ENCODE measurements at places on chromosomes 4 and X.

GRCh38 chr4:71187404-71188155 lies 151.2 kb upstream of the SLC4A4 start:
- peak; percentile 25 for DNase-seq

DNA sequence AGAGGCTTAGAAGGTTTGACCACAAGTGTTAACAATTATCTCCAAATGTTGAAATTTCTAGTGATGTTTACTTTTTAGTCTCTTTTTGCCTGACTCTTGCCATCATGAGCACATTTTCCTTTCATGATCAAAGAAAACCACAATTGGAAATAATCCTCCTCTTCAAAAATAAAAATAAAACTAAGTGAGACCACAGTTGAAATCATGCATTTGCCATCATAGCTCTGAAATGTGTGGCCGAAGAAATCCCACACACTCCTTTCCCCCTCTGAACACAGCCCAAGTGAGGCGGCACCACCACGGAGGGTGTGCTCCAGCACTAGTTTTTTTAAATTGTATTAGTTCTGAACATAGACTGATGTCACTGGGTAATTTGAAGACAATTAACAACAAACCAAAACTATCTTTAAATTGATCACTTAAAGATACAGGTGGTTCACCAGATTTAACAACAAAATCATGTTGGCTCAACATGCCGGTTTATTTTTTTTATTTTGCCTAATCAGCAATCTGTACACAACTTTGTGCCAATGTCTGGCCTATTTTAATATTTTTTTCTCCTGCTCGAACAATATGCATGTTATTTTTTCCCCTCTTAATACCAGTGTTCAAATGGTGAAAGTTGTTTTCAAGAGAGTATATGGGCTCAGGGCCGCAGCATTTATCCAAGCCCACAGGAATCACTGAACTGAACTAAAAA lies 17.6 kb downstream of the APBB2 start:
- DNase-seq, result no peak

GRCh38 chr4:185534866-185535611 lies at the start of gene PDLIM3:
Gene PDLIM3 (minus strand): TSS chr4:185535507. CDS start chr4:185535434, 73 bp downstream.
- DNase-seq, result peak; percentile 61

- no peak for DNase-seq
These were observed 28.6 kb downstream of the STAP1 start for GRCh38 chr4:67587156-67587555.

DNA sequence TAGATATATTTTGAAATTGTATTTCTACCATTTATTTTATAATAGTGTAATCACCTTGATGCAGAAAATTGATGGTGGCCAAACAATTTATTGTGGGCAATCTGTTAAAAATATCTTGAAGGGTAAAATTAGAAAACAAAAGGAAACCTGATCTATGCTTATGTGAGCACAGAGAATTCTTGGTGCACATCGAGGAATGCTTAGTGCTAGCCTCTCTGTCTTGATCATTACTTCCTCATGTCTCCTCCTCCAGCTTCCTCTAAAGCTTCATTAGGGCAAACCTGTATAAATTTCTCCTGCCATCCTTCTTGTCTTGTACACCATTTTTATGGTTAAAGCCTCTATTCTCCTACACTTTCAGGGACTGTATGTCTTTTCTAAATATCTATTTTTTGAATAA lies 725.8 kb downstream of the RAPGEF2 start:
- DNase-seq, result no peak

DNA sequence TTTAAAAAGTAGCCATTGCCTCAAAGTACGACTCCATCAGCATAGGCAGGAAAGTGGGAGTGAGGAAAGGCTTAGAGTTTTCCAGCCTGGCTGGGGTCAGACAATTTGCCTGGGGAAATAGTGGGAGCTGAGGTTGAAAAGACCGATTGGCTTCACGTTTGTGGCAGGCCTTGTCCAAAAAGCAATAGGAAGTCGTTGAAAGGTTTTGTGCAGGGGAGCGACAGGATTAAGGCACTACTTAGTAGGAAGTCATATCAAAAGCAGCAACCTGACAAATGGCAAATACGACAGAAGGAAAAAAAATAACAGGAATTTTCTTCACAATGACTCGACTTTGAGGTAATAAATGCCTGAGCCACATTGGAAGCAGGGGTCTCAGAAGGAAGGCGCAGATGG lies 691 bp upstream of the EREG start:
- no peak for DNase-seq

DNA sequence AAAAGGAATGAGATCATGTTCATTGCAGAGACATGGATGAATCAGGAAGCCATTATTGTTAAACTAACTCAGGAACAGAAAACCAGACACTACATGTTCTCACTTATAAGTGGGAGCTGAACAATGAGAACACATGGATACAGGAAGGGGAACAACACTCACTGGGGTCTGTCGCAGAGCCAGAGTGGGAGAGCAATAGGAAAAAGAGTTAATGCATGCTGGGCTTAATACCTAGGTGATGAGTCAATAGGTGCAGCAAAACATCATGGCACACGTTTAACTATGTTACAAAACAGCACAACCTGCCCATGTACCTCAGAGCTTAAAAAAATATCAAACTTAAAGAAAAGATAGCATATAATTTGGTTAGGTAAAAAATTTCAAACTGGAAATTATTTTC lies 281.4 kb downstream of the PABPC4L start:
- no peak for DNase-seq

GRCh38 chr4:65624651-65625050 lies 45.6 kb downstream of the EPHA5 start:
- DNase-seq, result no peak

- no peak for DNase-seq
These were observed 119.6 kb downstream of the KLHL13 start for GRCh38 chrX:117996918-117997480.

DNA sequence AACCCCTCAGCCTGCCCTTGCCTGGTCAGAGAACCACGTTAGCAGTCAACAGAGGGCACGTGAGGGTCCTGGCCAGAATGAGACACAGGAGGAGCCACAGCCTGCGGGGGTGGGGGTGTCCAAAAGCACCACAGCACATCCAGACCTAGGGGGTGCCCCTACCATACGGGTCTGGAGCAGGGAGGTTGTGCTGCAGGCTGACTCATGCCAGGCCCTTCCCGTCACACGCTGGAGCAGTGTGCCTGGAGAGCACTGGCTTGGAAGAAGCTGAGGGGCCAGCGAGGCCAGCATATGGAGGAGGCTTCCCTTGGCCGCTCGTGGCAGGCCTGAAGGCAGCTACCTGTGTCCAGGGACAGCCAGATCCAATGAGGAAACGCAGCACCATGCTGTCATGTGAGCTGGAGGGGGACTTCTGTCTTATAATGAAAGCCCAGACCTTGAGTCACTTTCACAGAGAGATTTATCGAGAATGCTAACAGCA lies 1.5 kb upstream of the IRAK1 start:
- no peak for DNase-seq

- DNase-seq, result no peak
These were observed 631 bp downstream of the EVC start for GRCh38 chr4:5711479-5712184.

DNA sequence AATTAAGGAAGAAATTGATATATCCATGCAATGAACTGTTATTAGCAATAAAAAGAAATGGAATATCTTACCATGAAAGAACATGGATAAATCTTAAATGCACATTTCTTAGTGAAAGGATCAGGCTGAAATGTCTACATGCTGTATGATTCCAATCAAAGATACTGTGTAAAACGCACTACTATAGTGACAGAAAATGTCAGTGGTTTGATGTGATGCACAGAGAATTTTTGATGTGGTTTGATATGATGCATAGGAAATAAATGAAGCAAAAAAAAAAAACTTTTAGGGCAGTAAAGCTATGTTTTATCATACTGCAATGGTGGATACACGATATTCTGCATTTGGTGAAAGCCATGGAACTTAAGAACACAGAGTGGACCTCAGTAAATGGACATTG lies 547.6 kb downstream of the GABRG1 start:
- DNase-seq, result no peak

All from hindlimb muscle (tissue), 1 donor.